ENCODE measurements at places on chromosomes 1 and 21.

DNA sequence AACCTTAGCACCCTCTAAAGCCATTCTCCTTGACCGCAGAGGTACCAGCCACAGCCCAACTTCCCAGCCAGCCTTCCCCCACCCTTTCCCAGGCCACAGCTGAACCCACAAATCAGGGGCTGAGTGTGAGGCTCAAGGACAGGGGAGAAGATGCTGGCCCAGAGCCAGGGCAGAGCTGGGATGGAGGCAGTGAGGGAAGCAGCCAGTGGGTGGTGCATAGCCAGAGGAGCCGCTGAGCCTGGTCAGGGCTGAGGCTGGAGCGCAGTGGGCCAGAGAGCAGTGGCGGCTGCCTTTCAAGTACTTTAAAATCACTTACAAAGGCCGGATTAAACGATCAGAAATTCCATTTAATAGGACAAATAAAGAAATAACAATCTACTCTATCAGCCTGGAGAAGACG, 36.3 kb downstream of the DMAP1 start:
- no peak for DNase-seq

- DNase-seq, result peak; percentile 84
Observed at GRCh38 chr21:31911138-31911907, 38.5 kb downstream of the HUNK start.

DNA sequence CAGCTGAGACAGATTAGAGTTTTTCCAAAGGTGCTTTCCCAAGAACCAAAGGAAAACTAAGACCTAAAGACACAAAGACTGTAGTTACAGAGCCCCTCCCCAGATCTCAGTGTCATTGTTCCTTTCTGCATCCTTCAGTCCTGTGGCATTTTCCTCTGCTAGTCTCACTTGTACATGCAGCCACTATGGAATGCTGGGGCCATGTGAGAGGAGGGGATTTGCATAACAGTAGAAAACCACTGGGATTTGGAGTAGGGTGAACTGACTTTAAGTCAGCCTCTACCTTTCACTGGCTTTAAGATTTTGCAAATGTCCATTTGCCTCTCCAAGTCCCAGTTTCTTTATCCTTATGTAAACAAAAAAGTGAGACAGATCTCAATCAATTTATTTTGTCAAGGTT, 119.4 kb upstream of the F3 start:
- DNase-seq, result no peak

DNA sequence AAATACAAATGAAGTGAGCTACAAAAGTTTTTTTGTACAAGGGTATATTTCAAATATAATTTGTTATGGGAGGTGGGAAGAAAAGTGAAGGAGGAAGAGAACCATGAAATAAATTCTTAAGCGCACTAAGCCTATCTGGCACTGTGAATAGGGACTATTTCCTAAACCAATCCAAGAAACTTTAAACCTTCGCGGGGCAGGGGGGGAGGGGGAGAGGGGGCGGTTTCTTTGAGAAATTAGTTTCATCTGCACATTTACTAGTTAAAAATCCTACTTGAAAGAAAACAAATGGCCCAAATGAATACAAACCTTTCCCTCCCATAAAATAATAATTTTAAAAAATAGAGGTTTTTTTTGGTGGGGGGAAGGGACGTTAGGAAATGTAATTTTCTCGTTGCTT, 364 bp downstream of the GOLPH3L start:
- DNase-seq, result no peak

GRCh38 chr1:113551728-113552127, 161.4 kb downstream of the MAGI3 start:
- DNase-seq, result no peak

DNA sequence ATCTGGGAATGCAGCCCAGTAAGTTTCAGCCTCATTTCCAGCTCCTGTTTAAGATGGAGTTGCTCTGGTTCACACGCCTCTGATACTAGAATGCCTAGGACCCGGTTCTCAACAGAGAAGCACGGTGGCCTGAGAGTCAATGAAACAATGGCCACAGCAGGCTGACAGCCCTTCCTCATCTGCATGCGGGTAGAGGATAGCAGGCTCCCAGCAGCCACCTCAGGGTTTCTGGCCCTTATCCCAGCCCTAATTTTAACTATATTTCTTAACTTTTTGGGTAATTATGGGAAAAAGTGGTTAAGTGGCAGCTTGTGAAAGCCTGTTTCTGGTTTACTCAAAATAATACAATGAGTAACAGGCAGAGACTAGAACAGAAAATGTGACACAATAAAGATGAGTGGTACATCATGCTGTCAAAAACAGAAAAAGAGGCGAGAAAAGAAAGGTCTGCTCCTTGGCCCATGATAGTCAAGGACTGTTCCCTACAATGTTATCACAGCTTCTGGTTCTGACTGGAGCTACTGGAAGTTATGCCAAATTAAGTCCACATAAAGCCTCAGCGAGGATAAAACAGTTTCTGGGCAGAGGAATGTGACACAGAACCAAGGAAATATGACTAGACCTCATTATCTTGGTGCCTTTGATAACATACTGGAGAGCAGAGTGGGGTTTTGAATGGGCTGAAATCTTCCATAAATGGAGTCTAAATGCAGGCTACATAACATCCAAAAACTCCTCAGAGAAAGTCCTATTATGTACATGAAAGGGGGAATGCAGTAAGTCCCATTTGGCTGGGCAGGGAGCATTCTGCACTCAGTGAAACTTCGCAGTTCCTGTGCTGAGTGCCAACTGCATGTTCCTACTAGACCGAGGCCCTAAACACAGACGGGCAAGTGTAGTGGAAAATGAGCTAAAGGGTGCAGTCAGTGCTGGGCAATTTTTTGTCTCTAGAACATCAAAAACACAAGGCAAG, 92.1 kb downstream of the NIBAN1 start:
- DNase-seq, result no peak

- DNase-seq, result no peak
Observed at GRCh38 chr21:14993115-14993514, 71.7 kb downstream of the NRIP1 start.

GRCh38 chr21:41707231-41707959, 59.5 kb downstream of the RIPK4 start:
- DNase-seq, result no peak

DNA sequence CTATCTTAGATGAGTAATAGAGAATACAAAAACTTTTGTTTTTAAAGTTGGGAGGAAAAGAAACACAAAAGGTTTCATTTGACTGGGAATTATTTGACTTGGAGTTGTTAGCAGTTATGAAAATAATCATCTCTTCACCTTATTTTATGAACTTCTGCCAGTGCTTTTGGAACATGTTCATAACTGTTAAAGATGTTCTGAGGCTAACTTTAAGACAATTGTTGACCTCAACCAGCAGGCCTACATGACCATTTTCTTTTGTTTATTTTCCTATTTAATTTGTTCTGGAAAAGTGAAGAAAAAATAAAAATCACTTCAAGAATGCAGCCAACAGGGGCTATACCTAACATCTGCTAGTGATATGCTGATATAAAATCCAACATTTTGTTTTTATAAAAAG, 37.4 kb downstream of the JAM2 start:
- DNase-seq, result no peak

DNA sequence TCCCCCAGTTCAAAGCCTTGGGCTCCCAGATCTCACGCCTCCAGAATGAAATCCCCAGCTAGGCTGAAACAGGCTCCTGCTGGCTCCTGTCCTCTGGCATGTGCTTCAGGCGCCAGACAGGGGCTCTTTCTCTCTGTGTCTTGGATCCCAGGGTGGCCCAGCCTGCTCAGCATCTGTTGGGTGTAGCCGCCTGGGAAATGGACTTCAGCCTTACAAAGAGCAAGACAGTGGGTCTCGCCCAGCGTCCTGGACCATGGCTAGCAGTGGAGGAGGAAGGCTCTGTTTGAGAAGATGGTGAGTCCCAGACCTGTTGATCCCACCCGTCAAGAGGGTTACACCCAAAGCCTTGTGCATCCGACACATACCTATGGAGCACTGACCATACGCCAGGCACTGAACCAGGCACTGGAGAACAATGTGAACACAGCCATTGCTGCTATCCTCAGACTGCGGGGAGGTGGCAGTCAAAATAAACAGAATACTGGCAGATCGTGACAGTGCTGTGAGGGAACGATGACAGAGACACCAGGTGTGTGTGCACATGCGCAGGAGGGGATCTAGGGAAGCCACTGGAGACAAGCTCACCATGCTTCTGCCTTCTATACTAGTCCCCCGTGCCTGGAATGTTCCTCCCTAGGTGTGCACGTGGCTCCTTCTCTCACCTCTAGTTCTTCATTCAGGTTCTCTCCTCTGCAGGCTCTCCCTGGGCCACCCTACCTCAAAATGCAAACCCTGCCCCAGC, 93.0 kb upstream of the GCLM start:
- no peak for DNase-seq

GRCh38 chr1:111062081-111062480, 77.8 kb downstream of the DRAM2 start:
- DNase-seq, result no peak

- DNase-seq, result no peak
Observed at GRCh38 chr1:44817771-44818495, 9.6 kb downstream of the BTBD19 start.

DNA sequence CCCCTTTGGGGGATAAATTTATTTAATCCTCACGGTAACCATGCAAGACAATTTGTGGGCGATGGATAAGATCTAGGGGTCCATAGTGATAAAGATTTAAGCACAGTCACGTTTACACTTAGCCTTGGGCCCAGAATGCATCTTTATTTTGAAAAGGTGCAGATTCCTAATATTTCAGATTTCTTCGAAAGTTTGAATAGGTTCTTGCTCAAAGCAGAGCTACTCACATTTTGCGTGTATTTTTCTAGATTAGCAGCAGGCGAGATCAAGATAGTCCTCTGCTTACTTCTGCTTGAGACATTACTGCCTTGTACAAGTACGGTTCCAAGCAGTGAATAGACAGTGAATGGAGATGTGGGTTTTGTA, 647 bp downstream of the TSEN15 start:
- DNase-seq, result no peak

DNA sequence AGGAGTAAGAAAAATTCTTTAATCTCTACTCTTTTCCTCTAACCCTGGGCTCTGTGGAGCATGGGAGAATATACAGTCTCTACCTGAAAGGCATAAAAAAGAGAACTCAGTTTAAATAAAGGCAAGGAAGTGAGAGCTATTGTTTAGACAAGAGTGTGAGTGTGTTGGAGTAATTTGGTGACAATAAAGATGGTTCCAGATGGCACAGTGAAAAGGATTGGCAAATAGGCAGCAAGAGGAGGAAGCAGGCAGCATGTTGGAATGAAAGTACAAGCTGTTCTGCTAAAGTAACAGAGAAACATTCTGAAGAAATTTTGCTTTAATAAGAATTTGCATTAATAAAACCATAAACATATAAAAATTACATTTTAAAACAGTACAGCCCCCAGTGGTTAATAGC, 163.4 kb downstream of the DNM3 start:
- DNase-seq, result no peak

Measured in T1000 (cell line).